Stimulated activated CD4-positive, alpha-beta T cell treated with anti-CD3 and anti-CD28 coated beads, Interleukin-2, amount 100 ng/mL, for 48 hours (primary cell): ENCODE measurements at places on chromosomes 3 and 15.

DNA sequence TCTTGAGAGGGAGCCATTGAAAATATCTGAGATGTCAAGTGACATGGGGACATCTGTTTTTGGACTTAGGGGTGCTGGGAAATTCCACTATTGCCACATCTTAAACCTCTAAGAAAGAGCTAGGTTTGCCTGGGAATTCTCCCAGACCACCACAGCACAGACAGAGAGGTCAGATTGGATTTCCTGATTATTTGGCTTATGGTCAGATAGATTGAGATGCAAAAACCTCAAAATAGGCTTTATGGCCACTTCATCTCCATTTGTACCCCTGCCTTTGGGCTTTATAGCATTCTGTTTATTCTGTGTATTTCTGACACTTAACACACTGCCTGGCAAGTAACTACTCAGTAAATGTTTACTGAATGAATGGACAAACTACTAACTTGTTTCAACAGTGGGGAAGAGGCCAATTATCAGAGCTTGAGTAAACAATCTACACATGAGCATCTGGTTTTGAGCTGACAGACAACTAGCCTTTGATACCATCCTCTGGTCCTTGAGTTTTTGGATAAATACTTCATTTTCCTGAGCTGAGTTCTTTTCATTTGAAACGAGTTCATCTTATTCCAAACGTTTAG lies 81.8 kb downstream of the TP63 start:
- no peak for DNase-seq

- no peak for DNase-seq
Measured at GRCh38 chr3:72839057-72839456, 9.2 kb downstream of the SHQ1 start.

DNA sequence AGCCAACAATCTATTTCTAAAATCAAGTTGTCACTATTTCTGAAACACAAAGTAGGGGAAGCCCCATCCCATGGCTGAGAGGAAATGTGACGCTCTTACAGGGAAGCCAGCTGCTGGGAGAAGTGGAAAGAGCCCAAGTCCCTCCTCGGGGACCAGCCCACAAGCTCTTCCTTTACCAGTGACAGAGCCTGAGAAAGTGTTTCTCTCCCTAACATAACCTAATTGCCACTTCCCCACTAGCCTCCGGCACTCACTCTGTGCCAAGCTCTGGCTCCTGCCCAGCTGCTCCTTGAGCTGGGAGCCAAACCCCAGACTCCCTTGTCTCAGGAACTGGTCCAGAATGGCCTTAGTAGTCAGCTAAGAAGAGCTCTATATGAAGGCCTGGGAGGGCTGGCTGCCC lies 42.9 kb downstream of the TNFAIP8L3 start:
- no peak for DNase-seq

DNA sequence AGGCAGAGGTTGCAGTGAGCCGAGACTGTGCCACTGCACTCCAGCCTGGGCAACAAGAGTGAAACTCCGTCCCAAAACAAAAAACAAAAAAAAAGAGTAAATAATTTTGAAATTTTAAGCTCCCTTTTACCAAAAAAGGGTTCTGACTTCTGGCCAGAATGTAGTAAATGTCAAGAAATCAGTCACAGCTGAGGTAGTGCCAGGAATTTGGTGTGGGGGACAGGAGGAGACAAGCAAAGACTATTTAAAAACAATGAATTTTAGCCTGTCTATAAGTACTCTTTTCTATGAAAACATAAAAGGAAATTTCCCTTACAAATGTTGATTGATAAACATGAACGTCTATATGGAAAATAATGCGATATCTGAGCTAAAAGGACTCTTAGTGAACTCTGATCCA lies 363.7 kb downstream of the FHIT start:
- no peak for DNase-seq

GRCh38 chr15:97654481-97655076 lies 305.9 kb upstream of the ARRDC4 start:
- no peak for DNase-seq

- DNase-seq: peak; percentile 40
Measured at GRCh38 chr3:188060840-188061544, 93.0 kb upstream of the LPP start.

- no peak for DNase-seq
Measured at GRCh38 chr3:99971761-99972160, 142.5 kb downstream of the FILIP1L start.
